Activated T-cell treated with anti-CD3 and anti-CD28 coated beads, Interleukin-2, amount 50 U/mL, for 72 hours (primary cell): ENCODE measurements at places on chromosomes 6 and 20. TPM values are rescaled to one million over a fixed set of nuclear protein-coding genes. Genes with fewer than 3 reads are reported as not detected.

SDC4 gene
- 51.1 TPM for total RNA-seq

ZNF311 gene
- 1.6 TPM for total RNA-seq

SLC35D3 gene
- total RNA-seq, result not detected

ATP5F1E gene
- 56.4 TPM for total RNA-seq

MEI4 gene
- not detected for total RNA-seq

- DNase-seq, result no peak
Measured at GRCh38 chr6:170186006-170186935, 104.6 kb downstream of the DLL1 start.

GRCh38 chr20:37816726-37817125 is 86.2 kb upstream of the VSTM2L start:
- DNase-seq, result no peak

GRCh38 chr20:19025430-19026120 is 186.9 kb upstream of the SLC24A3 start:
- DNase-seq, result no peak

DNA sequence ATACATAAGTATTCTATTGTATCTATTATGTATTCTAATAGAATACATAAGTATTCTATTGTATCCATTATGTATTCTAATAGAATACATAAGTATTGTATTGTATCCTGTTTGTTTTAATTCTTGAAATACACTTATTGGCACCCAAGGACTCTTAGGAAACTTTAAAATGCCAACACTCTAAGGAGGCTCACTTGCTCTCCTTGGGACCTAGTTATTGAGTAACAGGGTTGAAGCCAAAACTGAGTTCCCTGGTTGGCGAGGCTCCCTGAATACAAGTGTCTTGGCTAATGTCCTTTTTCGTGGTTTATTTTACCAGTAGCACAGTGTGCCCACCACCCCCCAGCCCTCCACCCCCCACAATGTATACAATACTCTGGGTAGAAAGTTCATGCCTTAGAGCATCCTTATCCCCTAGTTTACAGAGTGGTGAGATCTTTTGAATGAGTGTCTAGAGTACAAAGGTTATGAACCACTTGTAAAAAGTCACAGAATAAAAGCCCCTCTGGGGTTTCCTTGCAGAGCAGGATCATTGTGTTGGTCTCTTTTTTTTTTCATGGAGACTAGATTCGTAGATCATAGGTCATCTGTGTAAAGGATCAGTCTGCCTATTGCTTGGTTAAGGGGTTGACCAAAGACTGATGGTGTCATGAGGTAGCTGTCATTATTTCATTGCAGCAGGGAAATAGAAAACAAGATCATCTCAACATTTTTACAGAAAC is 32.5 kb upstream of the PRDM1 start:
- no peak for DNase-seq

GRCh38 chr6:119277052-119277451 is 72.5 kb downstream of the MAN1A1 start:
- DNase-seq, result no peak

- no peak for DNase-seq
Measured at GRCh38 chr6:105036351-105036750, 79.4 kb downstream of the LIN28B start.

GRCh38 chr20:10605547-10606195 is 68.1 kb downstream of the JAG1 start:
- DNase-seq, result no peak

DNA sequence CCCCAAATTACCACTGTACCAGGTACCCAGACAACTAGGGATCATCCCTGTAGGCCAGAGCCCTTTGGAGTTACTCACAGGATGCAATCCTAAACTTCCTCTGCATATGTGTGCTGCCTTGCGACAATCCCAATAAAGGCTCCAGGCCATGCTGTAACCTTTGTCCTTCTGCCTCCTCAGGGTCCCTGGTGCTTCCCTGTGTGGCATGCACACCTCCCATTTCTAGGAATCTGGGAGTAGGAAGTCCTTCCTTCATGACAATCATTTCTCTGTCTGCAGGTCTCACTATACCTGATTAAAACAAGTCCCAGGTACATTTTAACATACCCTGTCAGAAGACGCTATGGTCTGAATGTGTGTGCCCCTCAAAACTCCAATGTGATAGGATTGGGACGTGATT is 37.0 kb upstream of the MCUR1 start:
- no peak for DNase-seq

DNA sequence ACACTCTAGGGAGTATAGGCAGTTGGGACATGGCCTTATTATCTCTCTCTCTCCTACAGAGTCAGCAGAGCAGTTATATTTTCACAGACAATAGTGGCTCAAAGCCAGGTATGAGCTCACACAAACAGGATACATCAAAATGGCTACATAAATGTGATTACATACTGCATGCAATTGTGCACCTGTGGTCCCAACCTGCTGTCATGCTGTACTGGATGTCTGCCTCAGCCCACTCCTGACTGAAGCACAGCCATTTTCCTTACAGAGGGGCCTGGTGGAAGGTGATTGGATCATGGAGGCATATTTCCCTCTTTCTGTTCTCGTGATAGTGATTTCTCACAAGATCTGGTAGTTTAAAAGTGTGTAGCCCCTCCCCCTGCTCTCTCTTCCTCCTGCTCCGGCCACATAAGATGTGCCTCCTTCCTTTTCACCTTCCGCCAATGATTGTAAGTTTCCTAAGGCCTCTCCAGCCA is 37.0 kb upstream of the SAMHD1 start:
- no peak for DNase-seq

GRCh38 chr6:33702345-33702977 is 9.0 kb downstream of the UQCC2 start:
- DNase-seq, result peak; percentile 62

GRCh38 chr20:1905693-1906092 is 10.5 kb downstream of the SIRPA start:
- DNase-seq, result no peak

GRCh38 chr20:62977613-62978560 is 25.4 kb downstream of the SLC17A9 start:
- peak; percentile 82 for DNase-seq

GRCh38 chr6:160363016-160363996 is 15.1 kb downstream of the SLC22A3 start:
- no peak for DNase-seq
